ENCODE measurements at places on chromosomes 7 and 10.

GRCh38 chr7:4683884-4684565, 1.9 kb downstream of the FOXK1 start:
- DNase-seq = peak; percentile 10

- DNase-seq = no peak
Measured at GRCh38 chr10:5078547-5079180, 15.6 kb upstream of the AKR1C3 start.

- no peak for DNase-seq
Measured at GRCh38 chr7:44703921-44704320, 44.7 kb upstream of the ZMIZ2 start.

- DNase-seq = no peak
Measured at GRCh38 chr10:122232769-122233168, 38.3 kb upstream of the BTBD16 start.

DNA sequence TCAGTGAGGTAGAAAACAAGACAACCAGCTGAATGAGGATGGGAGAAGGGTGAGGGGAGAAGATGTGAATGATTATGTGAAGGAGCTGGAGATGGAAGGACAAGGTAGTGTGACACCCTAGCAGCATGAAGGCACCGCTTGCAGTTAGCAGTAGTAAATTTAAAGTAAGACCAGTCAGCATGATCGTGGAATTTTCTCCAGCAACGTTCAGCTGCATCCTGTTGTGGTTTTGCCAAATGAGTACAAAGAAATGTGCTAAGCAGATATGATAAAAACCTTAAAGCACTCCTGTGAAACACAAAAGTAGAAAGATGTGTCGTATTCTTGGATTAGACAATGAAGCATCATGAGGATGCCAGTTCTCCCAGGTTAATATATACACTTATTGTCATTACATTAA, 34.1 kb upstream of the IFRD1 start:
- DNase-seq = no peak

DNA sequence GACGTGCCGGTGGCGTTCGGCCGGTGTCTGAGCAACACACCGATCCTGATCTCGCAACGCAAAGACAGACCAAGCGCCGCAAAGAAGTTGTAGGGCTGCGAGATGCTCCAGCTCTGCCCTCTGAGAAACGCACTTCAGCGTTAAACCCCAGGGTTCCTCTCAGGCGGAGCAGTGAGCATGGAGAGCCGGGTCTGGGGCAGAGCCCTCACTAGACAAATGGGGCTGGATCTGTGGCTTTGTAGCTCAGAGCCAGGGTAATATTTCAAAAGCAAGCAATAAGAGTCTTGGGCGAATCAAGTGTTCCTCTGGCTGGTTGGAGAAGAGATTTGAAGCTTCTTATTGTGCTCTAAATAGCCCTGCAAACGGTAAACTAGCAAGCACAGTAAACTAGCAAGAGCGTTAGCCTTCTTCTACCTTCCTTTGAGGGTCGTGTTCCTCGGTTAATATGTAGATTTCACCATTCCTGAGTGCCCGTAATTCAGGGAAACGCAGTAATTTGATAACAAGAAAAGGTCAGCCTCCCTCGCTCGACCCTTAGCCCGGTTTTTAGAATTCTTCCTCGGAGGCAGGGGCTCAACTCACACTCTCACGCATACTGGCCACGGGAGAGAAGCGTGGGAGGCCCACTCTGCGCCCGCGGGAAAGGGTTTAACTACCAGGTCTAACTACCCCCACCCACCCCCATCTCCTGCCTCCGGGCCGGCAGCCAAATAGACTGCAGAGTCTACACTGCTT, 6.7 kb downstream of the SKAP2 start:
- DNase-seq = no peak
